Urinary bladder (tissue), 4 donors: ENCODE measurements at places on chromosomes 5 and 9. TPM values are rescaled to one million over a fixed set of nuclear protein-coding genes. Genes with fewer than 3 reads are reported as not detected.

The RGS7BP gene
- polyA plus RNA-seq, result 2.3 TPM

The C5orf52 gene
- not detected for polyA plus RNA-seq

The TRAF2 gene
- polyA plus RNA-seq, result 13.1 TPM

The POLR3G gene
- polyA plus RNA-seq, result 1.1 TPM

GRCh38 chr5:94613583-94613982 lies 4.8 kb downstream of the KIAA0825 start:
- no peak for DNase-seq
